ENCODE measurements at places on chromosomes 6 and 20.
A peak's percentile ranks its signal among the peaks of the same experiment; 100 is the strongest.

DNA sequence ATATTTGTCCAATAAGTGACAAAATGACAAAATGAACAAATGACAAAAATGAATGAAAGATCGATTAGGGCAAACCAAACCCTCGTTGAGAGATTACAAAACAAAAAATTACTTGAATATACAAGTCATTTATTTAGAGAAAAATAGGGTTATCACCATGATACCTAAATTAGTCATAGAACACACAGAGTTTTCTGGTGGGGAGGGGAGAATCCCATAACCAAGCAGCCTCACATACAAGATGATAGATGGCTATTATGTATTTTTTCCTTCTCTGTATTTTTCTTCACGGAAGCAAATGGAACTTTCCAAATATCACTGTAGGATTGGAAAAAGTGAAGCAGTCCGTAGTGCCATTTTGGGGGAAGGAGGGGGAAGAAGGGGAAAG, 28.5 kb upstream of the BMP6 start:
- no peak for DNase-seq

DNA sequence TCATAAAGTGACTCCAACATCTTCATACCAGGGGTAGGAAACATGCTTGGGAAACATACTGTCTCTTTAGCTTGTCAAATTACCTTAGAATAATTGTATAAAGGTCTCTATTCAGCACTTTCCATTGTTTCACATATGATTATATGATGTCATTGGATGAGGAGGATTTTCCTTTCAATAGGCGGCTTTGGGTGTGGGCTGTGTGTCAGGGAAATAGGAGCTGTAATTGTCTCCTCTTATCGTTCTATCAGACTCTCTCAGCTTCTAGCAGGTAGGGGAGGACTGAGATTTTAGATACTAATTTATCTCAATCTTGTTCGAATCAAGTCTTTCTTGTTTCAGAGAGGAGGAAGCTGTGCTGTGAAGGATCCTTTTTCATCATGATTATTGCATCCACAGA, 179.4 kb upstream of the OLIG3 start:
- no peak for DNase-seq

DNA sequence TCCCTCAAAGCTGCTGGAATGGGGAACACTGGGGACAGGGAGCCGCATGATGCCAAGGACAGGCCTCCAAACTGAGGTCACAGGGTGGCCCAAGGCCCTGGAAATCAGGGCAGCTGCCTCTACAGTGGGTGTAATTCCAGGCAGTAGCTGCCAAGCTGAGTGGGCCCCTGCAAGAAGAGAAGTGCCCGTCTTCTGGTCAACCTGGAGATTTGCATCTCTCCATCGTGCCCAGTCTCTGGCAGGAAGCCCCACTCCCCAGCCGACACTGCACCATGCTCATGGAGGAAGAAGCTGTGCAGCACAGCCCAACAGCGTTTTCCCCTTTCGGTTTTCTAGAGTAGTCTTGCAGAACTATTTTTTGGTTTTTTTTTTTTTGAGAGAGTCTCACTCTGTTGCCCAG, 2.2 kb upstream of the FAM209A start:
- no peak for DNase-seq

DNA sequence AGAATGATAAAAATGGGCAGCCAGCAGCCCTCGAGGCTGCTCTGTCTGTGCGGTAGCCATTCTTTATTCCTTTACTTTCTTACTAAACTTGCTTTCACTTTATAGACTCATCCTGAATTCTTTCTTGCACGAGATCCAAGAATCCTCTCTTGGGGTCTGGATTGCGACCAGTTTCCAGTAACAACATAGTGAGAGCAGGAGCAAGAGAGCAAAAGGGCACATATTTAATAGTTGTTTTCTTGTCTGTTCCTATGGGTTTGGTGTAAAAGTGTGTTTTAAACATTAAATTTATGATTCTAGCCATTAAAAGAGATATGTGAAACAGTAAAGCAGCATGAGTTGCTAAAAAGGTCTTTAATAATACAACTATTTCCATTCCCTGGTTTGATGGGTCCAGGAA, 78.8 kb upstream of the OPRM1 start:
- no peak for DNase-seq

DNA sequence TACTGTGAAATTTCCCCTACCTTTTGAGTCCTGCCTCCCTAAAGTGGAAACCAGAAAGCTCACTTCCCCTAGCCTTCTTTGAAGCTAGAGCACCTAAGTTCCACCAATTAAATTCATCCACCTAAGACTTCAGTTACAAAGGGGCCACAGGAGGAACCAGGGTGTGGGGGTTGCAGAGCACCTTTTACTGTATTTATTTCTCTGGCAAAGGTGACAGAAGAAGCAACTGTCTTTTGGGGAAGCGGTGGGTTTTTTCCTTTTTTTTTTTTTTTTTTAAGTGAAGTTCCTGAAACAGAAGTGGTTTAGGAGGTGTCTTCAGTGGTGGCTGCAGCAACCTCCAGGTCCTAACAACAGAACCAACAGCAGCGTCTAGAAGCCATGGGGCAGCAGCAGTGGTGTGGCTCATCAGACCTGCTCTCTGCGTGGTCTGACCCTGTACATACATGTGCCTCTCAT, 13.1 kb downstream of the PSMB9 start:
- DNase-seq = no peak

GRCh38 chr6:24755279-24755678, 19.5 kb upstream of the GMNN start:
- no peak for DNase-seq

DNA sequence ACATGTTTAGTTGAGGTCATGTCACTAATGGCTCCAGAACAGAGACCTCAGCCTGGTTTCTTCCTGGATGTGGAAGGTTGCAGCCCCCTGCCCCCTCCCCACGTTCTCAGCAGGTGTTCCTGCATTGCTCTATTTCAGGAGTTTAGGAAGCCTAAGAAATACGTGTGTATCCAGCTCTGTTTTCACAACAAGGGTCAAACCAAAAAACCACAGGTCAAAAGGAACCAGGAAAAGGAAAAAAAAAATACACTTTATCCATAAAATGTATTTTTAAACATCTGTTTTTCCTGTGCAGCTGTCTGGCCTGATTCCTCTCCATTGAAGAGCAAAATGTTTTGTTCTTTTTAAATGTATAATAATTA, 107.9 kb upstream of the PLEKHG1 start:
- no peak for DNase-seq

DNA sequence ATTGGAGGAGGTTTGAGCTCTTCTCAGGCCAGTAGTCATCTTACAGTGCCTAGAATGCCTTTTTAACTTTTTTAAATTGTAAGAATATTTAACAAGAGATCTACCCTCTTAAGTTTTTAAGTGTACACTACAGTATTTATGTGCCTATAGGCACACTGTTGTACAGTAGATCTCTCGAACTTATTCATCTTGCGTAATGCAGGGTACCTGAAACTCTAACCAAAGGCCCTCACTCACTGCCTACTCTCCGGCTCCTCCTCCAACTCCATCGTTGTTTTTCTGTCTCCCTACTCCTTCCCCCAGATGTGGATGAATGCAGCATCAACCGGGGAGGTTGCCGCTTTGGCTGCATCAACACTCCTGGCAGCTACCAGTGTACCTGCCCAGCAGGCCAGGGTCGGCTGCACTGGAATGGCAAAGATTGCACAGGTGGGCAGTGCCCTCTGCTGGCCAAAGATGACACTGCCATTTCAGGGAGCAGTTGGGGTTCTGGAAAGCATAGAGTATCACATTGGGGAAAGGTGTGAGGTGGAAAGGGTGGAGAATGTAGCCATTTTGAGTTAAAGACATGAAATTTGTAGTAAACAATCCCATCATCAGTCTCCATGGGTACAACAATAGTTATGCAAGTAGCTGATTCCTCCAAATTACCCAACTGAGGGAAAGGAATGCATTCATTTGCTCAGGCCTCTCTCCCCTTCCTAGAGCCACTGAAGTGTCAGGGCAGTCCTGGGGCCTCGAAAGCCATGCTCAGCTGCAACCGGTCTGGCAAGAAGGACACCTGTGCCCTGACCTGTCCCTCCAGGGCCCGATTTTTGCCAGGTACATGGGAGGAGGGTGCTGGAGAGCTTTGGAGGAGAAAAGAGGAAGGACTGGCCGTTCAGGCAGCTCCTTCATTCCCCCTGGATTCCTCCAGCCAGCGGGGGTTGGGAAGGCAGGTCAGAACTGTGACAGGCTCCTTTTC, 18.4 kb upstream of the ZNF76 start:
- peak; percentile 39 for DNase-seq

- no peak for DNase-seq
Measured at GRCh38 chr6:158752613-158753012, 66.6 kb downstream of the EZR start.

DNA sequence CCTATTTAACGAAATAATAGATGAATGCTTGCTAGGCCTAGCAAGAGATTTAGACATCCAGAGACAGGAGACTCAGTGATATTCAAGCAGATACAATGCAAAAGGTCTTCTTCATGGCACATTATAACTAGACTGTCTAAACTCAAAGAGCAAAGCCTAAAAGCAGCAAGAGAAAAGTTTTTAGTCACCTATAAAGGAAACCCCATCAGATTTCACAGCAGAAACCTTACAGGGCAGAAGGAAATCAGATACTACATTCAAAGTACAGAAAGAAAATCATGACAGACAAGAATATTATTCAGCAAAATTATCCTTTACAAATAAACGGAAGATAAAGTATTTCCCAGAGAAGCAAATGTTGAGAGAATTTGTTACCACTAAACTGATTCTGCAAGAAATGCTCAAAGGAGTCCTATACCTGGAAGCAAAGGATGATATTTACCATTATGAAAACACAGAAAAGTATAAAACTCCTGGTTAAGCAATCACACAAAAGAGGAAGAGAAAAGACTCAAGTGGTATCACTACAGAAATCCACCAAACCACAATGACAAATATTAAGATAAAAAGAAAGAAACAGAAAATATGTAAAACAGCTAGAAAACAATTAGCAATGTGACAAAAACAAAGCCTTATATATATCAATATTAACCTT, 333.7 kb downstream of the MEI4 start:
- no peak for DNase-seq

GRCh38 chr6:51892750-51893149, 194.7 kb downstream of the PKHD1 start:
- DNase-seq = no peak

DNA sequence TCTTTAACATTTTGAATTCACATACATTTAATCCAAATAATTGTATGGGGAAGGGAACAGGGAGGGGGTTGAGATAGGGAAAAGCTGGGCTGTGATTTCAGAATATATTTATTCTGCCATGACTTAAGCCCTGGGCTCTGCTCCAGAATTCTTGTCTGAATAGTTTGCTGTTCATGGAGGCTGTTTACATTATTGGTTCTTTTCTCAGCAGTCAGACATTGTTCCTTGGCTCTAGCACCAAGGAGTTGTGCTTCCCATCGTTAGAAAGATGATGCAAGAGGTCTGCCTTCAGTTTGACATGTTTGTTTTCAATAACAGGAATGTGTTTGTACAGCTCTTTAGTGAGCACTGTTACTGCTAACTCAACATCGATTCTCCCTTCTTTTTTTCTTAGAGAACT, 198.8 kb upstream of the CDYL start:
- no peak for DNase-seq

DNA sequence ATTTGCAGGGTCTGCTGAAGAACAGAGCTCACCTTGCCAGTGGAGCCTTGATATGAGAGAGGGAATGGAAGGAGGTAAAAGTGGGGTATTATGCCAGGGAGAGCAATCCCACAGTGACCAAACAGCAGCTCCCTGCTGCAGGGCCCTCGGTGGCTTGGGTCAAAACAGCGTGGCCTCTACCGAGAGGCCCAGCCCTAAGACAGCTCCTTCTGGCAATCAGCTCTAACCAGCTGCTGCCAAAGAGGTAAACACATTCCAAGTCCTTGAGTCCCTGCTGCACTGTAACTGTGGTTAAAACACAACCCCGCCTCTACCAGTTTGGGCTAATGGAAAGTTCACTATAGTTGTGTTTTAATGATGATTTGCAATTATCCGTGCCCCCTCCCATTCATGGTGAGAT, 1.4 kb upstream of the DAAM2 start:
- DNase-seq = no peak

DNA sequence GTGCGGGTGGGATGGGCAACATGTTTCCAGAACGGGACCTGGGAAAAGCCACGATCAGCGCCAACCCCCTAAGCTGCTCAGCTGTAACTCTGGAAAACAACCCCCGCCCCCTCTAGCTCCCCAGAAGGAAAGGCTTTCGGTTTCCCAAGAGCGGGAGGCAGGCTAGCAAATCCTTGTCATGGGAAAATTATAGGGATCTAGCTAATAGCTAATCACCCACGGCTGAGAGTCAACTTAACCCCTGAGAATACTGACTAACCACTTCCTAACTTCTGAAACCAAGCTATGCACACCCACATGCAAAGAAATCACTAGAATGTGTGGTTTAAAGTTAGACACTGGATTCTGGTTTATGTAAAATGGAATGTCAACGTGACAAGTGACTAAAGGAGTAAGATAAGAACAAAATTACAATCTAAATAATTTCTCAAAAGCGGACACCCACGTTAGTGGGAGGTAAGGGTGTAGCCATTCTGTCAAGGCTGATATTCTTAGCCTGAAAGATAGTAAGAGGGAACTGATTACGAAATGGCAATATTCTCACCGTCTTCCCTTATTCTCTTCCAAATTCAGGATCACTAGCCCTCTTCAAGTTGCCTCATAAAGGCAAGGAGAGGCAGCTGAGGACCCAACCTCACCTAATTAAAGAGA, 20.1 kb downstream of the JAG1 start:
- no peak for DNase-seq

- no peak for DNase-seq
Measured at GRCh38 chr6:109511832-109512231, 28.8 kb upstream of the ZBTB24 start.

GRCh38 chr20:952196-952795, 36.2 kb upstream of the ANGPT4 start:
- no peak for DNase-seq

- DNase-seq = no peak
Measured at GRCh38 chr6:69880601-69881000, 14.2 kb downstream of the COL19A1 start.

DNA sequence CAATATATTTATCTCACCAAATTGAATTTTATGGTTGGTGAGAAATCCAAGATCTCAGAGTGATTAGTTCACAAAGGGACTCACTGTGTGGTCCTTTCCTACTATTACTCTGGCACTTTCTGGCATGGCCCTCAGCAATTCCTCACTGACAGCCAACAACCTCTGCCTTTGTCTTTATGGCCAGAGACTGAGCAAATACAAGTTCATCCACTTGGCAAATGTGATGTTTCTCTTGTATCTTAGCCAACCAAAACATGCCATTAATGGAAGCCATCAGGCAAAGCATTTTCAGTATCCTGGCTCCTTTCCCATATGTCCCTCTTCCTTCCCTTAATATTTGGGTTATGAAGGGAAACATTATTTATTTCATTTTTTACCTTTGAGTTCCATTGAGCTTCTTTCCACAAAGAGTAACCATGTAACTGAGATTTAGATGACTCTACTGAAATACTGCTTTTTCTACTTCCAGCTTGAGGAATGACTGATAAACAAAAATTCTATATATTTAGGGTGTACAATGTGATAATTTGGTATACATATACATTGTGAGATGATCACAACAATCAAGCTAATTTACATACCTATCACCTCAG, 30.8 kb upstream of the SMLR1 start:
- no peak for DNase-seq

DNA sequence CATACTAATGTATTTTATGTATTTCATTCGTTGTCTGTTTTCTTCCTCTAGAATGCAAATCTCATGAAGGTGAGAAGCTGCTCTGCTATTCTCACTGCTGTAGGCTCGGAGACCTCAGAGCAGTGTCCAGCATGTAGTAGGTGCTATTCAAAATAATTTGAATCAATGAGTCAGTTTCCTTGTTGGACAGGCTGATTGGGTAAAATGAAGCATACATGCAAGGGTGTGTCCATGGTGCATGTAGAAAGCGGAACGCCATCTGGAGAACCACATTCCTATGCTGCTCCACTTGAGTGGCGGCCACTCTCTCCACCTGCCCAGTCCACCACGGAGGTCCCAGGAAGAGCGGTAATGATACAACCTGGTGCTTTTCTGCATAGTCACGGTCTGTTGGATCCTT, 412.1 kb downstream of the QKI start:
- no peak for DNase-seq
